Adrenal gland (tissue), 19 donors: ENCODE measurements at places on chromosomes 7 and 10. TPM values are rescaled to one million over a fixed set of nuclear protein-coding genes. Genes with fewer than 3 reads are reported as not detected.
A peak's percentile ranks its signal among the peaks of the same experiment; 100 is the strongest.

The NME8 gene
- polyA plus RNA-seq = not detected

The NCOA4 gene
- polyA plus RNA-seq = 30.5 TPM

DNA sequence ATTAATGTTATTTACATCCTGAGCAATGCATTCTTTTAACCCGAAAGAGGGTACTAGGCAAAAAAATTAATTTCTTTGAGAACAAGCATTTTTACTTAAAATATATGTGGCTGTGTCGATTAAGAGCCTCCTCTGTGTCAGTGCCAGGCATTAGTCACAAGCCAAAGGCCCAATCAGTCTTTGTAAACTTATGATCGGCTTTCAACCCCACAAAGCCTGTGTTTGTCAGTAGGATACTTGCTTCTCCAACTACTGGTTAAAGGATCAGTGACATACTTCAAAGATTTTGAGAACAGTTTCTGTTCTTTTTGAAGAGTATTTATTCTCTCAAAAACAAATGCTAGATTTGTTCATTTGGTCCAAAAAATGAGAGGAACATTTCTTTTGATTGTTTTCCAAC, 159.3 kb downstream of the NRCAM start:
- no peak overlapping the region for H3K27ac ChIP-seq
- no peaks in the 10 kb centered on the region for H3K36me3 ChIP-seq
- DNase-seq = no peak
- H3K4me3 ChIP-seq = no peak overlapping the region
- peaks cover 37% of the 10 kb centered on the region for H3K4me1 ChIP-seq
- H3K27me3 ChIP-seq = no peaks in the 10 kb centered on the region

- H3K36me3 ChIP-seq = no peaks in the 10 kb centered on the region
- no peak overlapping the region for H3K4me3 ChIP-seq
- no peak overlapping the region for H3K27ac ChIP-seq
- H3K27me3 ChIP-seq = no peaks in the 10 kb centered on the region
- peak; percentile 35 for DNase-seq
Measured at GRCh38 chr7:69430384-69431021, 167.8 kb upstream of the AUTS2 start.

The STX1A gene
- 5.3 TPM for polyA plus RNA-seq

DNA sequence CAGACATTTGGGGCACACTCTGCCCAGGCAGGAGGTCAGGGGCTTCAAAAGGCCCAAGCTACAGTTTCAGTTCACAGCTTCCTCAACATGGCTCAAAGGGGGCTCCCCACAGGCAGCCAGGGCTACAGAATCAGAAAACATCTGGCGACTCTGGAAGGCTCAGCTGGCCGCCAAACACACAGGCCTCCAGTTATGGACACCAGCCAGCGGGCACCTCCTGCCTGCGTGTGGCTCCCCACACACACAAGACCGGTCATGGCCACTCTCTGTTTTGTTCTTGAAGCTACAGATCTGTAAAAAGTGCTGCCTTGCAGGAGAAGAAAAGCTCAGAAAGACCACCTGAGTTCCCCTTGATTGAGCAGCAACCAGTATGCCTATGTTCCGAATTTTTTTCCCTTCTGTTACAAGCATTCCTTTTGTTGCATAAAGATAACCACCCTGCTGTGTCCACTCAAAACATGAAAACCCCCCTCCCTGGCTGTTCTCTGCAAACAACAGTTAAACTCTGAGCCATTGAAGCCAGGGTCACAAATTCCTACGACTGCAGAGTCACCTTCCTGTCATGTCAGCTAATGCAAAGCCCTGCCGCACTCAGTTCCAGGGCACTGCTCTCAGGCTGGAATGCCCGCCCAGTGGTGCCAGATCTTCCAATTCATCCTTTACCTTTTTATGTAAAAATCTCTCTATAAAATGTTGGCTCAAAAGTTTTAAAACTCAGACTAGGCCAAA, 33.6 kb downstream of the VSTM4 start:
- H3K27me3 ChIP-seq = no peaks in the 10 kb centered on the region
- H3K4me3 ChIP-seq = no peak overlapping the region
- H3K4me1 ChIP-seq = peaks cover 78% of the 10 kb centered on the region
- DNase-seq = peak; percentile 74
- H3K27ac ChIP-seq = peak overlapping the region; percentile 70

The CALML5 gene
- not detected for polyA plus RNA-seq

GRCh38 chr10:80474597-80474910, 20.4 kb downstream of the TSPAN14 start:
- H3K36me3 ChIP-seq = no peaks in the 10 kb centered on the region
- H3K27me3 ChIP-seq = no peaks in the 10 kb centered on the region
- no peak overlapping the region for H3K4me3 ChIP-seq
- DNase-seq = no peak
- H3K27ac ChIP-seq = peak overlapping the region; percentile 47

The DLX5 gene
- 0.15 TPM for polyA plus RNA-seq

DNA sequence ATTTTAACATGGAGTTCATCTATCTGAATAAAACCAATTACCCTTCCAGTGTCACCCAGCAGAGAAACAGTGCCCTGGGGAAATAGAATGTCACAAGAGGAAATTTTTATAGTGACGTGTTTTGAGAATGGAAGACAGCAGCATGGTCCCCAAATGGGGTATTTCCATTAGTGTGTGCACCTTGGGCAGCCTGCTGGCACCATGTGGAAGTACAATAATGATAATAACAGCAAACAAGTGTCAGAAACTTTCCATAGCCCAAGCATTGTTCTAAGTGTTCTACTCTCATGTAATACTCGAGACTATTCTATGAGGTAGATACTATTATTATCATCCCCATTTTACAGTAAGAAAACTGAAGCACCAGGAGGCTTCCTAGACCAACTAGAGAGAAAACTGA, 2.2 kb upstream of the PDE1C start:
- DNase-seq = no peak
- no peak overlapping the region for H3K27ac ChIP-seq
- no peaks in the 10 kb centered on the region for H3K4me1 ChIP-seq
- no peaks in the 10 kb centered on the region for H3K36me3 ChIP-seq
- no peak overlapping the region for H3K4me3 ChIP-seq
- H3K27me3 ChIP-seq = peaks cover 18% of the 10 kb centered on the region
